OCI-LY7 (cell line): ENCODE measurements at places on chromosomes 1 and 21. TPM values are rescaled to one million over a fixed set of nuclear protein-coding genes. Genes with fewer than 3 reads are reported as not detected.

Gene EVA1B
- 0.84 and 0.96 TPM in 2 replicates for total RNA-seq

DNA sequence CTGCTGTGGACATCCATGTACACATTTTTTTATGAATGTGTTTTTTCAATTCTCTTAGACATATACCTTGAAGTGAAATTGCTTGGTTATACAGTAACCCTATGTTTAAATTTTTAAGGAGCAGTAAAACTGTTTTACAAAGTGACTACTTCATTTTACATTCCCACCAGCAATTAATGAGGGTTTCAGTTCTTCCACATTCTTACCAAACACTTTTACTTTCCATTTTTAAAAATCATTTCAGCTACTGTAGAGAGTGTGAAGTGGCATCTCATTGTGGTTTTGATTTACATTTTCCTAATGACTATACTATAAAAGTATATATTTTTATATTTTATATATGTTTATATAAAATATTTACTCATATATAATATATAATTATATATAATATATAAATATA is 1221.5 kb downstream of the PLA2G4A start:
- DNase-seq: no peak

GRCh38 chr1:36458910-36459309 is 5.3 kb downstream of the MRPS15 start:
- no peak for DNase-seq

GRCh38 chr1:70353601-70354331 is 756 bp downstream of the ANKRD13C start:
- DNase-seq: no peak

Gene RAB25
- 0.48 TPM in 1 of 2 replicates, not detected in the other for total RNA-seq
